ENCODE measurements at places on chromosomes 7 and 10.
A peak's percentile ranks its signal among the peaks of the same experiment; 100 is the strongest.

DNA sequence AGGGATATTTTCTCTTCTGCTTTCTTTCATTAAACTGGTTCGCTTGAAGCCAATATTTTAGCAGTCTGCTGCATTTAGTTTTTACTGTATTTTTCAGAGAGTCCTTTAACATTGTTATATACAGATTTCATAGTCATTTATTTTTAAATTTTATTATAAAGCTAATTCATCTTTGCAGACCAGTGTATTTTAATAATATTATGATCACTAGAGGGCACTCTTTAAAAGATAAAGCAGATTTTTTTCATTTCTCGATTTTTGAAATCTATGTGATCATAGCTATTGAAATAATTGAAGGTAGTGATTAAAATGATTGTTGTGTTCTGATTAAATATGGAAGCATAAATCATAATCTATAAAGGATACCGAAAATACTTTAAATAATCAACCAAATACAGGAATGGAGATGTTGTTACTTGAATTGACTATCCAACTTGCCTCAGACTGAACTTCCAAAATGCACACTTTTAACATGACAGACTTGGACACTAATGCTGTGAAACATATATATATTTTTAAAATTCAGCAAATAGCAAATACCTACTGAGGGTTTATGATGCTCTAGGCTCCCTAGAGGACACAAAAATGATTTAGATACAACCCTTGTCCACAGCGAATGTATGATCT, 35.2 kb downstream of the ST7 start:
- peak; percentile 37 for DNase-seq

DNA sequence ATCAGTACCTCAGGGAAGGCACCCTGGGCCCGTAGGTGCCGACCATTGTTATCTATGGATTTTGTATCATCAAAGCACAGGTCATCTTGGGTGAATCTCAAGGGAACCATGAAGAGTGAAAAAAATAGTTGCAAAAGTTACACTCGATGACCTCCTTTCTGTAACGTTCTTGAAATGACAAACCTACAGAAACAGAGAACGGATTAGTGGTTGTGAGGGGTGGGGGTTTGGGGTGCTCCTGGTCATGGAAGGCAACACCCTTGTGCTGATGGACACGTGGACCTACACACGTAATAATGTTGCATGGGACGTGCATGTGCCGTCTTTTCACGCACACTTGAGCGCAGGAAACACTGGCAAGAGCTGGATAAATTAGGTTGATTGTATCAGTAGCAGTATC, 655.9 kb downstream of the SDK1 start:
- no peak for DNase-seq

DNA sequence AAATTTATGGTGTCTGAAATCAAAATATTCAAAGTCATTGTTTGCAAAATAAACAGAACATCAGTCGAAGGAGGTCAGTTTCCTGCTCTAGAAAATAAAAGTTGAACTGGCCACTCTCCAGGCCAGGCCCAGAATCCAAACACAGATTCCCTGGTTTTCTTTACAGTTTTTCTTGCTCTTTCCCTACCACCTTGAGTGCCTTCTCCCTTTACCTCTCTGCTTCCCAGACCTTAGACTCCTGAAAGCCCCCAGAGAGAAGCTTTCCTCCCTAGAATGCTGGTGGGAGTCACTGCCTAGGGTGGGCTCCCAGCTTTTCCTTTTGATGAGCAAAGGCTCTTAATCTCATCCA, 6.1 kb downstream of the DNTT start:
- no peak for DNase-seq

DNA sequence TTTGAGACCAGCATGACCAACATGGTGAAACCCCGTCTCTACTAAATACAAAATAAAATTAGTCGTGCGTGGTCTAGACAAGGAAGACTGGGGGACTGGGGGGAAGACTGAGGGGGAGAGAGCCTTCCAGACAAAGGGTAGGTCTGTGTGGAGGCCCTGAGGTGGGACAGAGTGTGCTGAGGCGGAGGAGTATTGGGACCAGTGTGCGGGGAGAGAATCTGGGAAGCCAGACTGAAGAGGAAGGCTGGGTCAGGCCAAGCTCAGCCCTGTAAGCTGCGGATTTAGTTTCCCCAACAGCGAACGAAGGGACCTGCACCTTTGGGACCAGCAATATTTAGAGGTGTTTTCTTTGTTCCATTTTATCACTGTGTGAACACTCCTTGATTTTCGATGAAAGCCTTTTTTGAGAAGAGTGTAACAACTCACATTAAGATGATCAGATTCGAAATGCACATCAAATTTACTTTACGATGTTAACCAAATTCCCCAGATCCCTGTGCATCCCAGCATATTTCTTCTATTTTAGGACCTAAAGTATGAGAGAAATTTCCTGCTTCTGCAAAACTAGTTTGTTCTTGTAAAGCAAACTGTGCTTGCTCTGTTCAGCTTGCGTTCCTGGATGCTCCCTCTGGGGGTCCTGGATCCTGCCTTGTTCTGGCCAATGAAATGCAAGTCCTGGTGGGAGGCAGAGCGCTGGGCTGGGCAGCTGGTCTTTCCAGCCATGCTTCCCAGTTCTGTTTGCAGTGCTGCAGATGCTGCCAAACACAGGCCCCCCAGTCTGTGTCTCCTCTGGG, 39.4 kb downstream of the PLAU start:
- DNase-seq = no peak

DNA sequence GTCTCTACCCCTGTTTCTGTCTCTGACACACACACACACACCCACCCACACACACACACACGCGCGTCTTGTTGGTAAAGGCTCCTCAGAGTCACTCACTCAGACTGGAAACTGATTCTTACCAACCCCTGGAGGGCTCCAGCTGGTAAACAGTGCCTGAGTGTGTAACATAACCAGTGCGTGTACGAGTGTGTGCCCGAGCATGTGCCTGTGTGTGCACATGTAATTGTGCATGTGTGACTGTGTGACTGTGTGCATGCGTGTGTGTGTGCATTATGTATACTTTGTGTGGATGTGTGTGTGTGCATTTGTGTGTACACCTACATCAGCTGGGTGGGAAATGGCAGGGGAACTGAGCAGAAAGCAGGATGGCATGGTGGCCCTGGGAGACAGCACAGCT, 317.1 kb downstream of the WDR37 start:
- DNase-seq = no peak

GRCh38 chr10:69897999-69898398, 96.3 kb downstream of the COL13A1 start:
- no peak for DNase-seq

GRCh38 chr10:86370006-86370585, 3.5 kb upstream of the GRID1 start:
- DNase-seq = no peak

- no peak for DNase-seq
These were observed 331.8 kb downstream of the NRG3 start for GRCh38 chr10:82206831-82207230.

DNA sequence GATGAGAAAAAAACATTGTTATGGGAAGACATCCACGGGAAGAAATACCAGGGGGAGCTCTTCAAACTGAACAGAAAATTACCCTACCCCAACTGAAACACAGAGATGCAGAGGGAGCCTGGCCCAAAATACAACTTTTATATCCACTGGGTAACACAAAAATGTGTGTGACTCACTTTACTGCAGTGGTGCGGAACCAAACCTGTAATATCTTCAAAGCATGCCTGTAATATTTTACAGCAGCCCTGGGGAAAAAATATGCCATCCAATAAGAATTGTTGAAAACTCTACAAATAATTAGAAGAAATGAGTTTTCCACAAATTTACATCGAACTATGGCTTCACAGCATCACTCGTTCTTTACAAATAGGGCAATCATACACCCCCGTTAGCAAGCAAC, 49.8 kb upstream of the SRRM3 start:
- DNase-seq = no peak

- peak; percentile 53 for DNase-seq
These were observed 1212.8 kb downstream of the REEP3 start for GRCh38 chr10:64733980-64734379.

DNA sequence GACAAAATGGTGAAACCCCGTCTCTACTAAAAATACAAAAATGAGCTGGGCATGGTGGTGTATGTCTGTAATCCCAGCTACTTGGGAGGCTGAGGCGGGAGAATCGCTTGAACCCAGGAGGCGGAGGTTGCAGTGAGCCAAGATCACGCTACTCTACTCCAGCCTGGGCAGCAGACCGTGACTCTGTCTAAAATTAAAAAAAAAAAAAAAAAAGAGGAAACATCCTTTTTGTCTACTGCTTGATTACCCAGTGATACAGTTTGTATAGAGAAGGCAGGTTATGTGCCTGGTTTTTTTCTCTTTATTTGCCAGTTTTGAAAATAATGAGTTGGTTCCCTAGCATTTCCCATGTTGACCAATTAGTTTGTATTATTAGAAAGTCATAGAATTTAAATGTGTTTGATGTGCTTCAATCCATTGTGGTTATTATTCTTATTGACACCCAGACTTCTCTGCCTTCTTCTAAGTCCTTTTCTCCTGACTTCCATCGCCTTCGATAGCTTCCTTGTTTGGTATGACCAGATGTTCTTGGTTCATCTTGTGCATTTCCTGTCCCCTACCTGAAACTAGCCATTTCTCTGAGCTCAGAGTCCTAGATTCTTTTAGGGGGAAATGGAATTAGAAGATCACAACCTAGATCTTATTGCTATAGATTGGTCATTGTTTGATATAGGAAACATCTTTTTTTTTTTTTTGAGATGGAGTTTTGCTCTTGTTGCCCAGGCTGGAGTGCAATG, 43.2 kb downstream of the VKORC1L1 start:
- peak; percentile 25 for DNase-seq

DNA sequence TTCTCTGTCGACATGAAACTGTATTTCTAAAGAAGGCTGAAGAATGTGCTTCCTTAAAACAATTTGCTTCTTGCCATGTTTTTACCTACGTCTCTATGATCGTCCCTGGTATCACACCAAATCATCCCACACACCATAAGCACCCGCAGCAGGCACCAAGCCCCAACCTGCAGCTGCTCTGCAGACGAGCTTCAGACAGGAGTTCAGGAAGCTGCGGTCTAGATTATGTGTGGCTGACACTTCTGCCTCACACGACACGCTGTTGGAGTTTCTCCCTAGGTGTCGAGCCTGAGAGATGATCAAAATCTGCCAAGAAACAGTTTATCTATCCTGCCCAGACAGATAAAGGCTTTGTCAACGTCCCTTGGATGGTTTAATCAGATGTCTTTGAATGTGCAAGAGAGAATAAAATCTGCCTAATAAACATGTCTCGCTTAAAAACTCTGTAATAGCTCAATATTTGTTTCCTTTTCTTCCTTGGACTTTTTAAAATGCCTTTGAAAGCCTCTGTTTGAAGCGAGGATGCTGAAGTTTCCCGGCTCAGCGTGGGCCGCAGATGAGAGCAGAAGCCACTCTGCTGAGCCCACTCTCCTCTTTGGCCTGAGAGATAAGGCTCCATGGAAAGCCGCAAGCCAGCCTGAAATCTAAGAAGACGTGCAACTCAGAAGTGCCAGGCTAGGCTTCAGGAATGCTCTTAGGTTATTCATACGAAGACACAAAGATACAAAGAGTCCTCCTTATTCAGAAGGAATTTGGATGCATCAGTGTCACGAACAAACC, 158.3 kb upstream of the PFKP start:
- DNase-seq = no peak

- DNase-seq = no peak
These were observed 492.5 kb upstream of the ZMIZ1 start for GRCh38 chr10:78576276-78576675.

DNA sequence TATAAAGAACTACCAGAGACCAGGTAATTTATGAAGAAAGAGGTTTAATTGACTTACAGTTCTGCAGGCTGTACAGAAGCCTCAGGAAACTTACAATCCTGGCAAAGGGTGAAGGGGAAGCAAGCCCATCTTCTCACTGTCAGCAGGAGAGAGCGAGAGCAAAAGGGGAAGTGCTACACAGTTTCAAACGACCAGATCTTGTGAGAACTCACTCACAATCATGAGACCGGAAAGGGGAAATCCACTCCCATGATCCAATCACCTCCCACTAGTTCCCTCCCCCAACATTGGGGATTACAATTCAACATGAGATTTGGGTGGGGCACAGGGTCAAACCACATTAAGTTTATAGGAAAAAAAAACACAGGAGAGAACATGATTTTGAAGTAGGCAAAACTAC, 222.1 kb upstream of the SHH start:
- DNase-seq = peak; percentile 49

DNA sequence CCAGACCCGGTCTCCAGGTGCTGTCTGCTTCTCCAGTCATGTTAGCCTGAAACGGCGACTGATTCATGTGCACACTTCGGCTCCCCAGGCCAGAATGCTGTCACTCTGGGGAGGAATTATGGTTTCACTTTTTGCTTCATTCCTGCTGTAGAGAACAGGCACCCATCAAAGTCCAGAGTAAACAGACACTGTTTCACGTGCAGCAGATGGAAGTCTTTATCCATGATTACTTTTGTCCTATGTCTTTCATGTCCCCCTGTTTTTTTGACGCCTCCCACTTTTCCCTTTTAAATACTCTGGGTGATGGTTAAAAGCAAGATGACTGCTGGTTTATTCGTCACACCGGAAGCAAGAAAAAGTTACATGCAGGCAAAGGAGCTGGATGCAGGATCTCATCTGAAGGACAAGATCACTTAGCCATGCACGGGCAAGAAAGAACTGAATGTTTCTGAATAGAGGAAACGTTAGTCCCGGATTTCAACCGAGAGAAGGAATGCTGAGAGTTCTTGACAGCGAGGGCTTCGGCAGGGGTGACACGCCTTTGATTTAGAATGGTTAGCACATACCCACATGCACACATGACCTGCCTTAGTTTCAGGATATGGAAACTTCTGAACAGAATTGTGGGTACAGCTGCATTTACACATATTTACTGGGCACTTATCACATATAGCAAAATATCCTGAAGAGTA, 250.0 kb upstream of the KLF6 start:
- DNase-seq = no peak

DNA sequence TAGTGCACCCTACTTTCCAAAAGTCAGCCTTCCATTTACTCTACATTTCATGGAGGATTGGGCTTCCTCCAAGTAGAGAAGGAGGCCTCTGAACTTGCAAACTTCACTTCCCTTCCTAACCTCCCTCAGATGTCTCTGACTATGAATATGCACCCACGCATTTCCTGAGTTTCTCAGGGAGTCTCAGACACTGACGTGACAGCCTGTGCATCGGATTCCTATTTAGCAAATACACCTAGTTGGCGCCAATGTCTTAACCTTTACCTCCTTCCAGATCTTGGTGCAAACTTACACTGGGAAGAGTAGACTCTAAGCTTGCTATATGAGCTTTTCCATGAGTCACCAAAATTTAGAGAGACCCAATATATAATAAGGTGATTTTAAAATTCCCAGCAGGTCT, 920.1 kb upstream of the AUTS2 start:
- no peak for DNase-seq

GRCh38 chr7:105638334-105638733, 57.0 kb upstream of the EFCAB10 start:
- no peak for DNase-seq

Measured in NAMALWA (cell line).